ENCODE measurements at places on chromosomes 16 and 17.

GRCh38 chr16:50298075-50298460 lies 31.7 kb downstream of the ADCY7 start:
- no peak for DNase-seq

DNA sequence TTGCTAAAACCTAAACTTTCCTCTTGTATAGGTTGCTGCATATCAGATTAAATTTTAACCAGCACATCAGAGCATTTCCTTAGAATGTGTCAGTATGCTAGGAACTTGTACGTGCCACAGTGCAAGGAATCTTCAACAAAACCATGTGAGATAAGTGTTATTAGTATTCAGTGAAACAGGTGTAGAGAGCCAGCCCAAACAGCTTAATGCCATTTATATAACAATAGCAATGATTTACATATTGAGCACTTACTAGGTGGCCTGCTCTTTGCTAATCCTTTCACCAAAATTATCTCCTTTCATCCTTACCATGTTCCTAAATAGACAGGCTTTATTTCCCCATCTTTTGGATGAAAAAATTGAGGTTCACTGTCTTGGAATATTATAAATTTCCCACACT lies 485.7 kb downstream of the HS3ST4 start:
- DNase-seq, result no peak

GRCh38 chr17:35001549-35001948 lies 21.2 kb downstream of the LIG3 start:
- no peak for DNase-seq

- DNase-seq, result no peak
Observed at GRCh38 chr16:57304169-57305061, 19.9 kb upstream of the PLLP start.

- DNase-seq, result no peak
Observed at GRCh38 chr16:57859331-57859730, 57.0 kb upstream of the KIFC3 start.

DNA sequence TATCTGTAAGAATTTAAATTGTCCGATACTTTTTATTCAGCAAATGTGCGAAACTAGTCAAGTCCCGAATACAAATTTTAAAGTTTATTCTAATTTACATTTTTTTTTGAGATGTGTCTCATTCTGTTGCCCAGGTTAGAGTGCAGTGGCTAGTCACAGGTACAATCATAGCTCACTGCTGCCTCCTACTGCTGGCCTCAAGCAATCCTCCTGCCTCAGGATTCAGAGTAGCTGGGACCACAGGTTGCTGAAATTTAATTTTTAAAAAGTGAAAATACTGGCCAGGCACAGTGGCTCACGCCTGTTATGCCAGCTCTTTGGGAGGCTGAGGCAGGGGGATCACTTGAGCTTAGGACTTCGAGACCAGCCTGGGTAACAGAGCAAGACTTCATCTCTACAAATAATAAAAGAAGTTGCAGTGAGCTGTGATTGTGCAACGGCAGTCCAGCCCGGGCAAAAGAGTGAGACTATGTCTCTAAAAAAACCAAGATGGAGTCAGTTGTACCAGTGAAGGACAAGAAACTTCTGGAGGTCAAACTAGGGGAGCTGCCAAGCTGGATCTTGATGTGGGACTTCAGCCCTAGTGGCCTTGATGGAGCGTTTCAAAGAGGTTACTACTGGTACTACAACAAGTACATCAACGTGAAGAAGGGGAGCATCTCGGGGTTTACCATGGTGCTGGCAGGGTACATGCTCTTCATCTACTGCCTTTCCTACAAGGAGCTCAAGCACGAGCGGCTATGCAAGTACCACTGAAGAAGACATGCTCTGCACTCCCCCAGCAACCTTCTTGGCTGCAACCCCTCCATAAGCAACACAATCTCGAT lies 5.6 kb downstream of the POLG2 start:
- DNase-seq, result no peak

DNA sequence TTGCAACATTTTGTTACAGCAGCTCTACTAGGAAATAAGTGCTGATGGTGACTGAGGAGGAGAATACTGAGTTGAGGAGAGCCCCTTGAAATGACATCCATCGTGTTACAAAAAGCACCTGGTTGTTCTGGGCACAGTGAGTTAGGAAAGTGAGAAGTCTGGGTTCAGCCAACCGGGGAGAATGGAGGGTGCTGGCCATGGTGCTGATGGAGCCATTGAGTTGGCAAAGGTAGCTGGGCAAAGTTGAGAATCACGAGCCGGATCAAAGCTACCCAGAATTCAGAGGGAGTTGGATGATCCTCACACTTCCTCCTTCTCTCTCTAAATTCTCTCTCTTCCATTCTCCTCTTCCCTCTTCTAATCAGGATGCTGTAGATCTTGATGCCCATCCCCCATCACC lies 35.0 kb upstream of the ASIC2 start:
- DNase-seq, result peak; percentile 52

GRCh38 chr16:26491101-26491670 lies 575.5 kb upstream of the C16orf82 start:
- no peak for DNase-seq

- DNase-seq, result no peak
Observed at GRCh38 chr17:66960613-66961012, 3.9 kb upstream of the CACNG4 start.

DNA sequence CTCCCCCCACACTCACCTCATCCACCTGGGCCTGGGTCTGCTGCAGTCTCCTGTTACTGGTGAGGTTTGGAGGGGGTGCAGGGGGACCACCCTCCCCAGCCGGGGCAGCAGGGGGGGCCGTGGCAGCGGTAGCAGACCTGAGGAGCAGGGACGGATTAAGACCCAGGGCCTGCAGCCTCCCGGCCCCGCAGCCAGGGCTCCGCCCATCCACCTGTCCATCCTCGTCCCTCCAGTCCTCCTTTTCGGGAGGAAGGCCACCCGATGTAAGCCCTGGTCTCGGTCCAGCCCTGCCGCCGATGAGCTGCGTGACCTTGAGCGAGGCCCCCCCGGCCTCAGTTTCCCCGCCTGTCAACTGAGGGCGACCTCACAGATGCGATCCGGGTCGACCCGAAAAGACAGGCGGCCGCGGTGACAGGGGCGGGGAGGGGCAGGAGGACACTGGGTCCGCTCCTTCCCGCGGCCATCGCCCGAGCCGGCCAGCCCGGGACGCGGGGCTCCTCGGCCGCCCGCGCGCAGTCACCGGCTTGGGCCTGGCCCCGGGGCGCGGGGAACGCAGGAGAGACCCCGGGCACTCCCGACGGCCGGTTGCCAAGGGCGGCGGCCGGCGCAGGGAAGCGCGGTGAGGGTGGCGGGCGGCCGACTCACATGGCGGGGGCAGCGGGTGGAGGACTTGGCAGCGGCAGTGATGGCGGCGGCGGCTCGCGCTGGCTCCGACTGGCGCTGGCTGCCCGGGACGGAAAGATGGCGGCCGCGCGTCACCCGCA lies at the start of gene VAMP2:
Gene VAMP2 (minus strand): TSS at position 716 of the 764 bp plus-strand sequence. CDS start 69 bp downstream, at position 647.
- no peak for DNase-seq

DNA sequence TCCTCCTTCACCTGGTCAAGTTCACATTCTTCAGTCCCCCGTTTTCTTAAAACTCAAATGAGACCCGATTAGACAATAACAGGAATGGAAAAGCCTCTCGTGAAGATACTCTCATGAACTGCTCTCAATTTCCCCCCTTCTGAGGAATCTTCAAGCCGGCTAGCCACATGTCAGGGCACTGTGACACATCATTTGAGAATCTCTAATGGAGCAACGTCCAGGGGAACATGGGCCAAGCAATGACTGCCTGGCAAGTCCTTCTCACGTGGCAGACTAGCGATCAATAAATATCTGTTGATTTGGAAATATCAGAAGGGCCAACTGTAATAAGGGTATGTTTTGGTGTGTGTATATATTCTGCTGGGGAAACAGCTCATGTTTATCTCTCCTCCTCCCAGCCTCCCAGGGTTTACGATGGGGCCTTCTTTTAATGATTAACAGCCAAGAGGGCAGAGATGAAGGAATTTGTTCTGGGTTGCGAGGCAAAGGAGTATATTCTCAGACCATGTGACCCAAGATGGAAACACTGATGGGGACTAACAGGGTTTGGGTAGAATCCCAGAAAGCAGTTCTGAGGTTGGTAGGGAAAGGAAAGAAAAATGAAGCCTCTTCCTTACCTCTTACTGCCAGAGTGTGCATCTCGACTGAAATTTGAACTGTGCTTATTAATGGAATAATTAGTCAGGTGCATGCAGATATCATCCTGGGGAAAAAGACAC lies 21.4 kb downstream of the TTLL6 start:
- DNase-seq, result peak; percentile 78

DNA sequence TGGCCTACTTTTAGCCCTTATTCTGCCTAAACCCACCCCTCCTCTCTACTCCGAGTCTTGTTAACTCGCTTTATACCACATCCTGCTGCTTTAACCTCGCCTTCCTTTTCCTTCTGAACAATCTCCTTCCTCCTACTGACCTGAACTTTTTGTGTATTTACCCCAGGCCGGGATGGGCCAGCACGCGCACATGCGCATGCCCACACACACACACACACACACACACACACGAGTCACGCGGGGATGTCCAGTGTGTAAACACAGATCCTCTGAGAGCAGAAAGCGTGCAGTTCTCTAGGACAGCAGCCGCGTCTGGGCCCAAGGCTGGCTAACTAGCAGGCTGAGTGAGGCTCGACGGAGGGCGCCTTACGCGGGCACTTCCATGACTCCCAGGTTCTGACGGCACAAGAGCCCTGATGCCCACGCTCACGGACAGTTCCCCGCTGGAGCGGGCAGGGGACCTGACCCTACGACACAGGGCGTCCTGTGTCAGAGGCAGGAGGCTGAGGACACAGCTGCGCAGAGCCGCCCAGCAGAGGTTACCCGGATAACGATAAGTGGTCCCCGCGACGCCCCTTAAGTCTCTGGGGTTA lies 610 bp downstream of the PIK3R5 start:
- DNase-seq, result no peak

- DNase-seq, result no peak
Observed at GRCh38 chr16:58421529-58421928, 29.3 kb downstream of the GINS3 start.

- DNase-seq, result no peak
Observed at GRCh38 chr17:46817151-46817900, 1.2 kb downstream of the WNT3 start.

GRCh38 chr16:85245307-85246172 lies 133.3 kb upstream of the CIBAR2 start:
- DNase-seq, result peak; percentile 75

GRCh38 chr16:47847220-47847970 lies 308.4 kb downstream of the ABCC12 start:
- no peak for DNase-seq

GRCh38 chr16:67229906-67230808 lies 3.2 kb downstream of the TMEM208 start:
- no peak for DNase-seq

DNA sequence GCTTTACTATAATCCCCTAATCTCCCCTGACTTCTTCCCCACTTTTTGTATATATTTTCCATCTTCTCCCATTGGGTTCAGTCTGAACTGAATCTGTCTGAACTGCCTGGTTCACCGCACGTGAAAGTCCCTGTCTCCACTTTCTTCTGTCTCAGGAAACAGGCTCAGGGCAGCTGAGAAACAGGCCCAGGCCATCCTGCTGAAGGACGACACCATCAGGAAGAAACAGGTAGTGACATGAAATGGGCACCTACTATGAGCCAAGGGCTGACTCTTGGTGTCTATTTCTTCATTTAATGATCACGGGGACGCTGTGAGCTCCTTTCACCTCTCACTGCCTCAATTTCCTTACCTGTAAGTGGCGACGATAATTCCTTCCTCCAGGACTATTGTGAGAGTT lies 90.5 kb upstream of the HSBP1 start:
- no peak for DNase-seq

- peak; percentile 98 for DNase-seq
Observed at GRCh38 chr16:3282730-3283542, at the start of gene ZNF263. Gene ZNF263 (plus strand): TSS chr16:3283491. CDS start chr16:3283819, 328 bp downstream.

DNA sequence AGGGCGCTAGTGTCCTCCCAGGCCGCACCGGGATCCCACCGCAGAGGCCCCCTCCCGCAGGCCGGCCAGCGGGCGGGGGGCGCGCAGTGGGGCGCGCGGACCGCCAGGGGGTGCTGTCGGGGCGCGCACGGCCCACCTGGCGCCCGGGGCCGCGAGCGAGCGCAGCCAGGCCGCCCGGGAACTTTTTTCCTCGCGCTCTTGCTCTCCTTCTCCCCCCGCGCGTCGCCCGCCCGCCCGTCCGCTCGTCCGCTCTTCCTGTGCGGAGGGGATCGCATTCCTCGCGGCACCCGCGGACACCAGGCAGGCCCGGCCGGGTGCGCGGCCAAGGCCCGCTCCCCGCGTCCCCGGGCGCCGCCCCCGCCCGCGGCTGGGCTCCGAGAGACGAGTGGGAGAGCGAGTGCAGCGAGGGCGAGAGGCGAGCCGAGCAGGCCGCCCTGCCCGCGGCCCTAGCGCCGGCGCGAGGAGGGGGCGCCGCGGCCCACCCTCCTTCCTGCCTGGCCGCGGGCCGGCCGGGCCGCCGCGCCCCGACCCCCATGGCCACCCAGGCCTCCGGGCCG lies at the start of gene RAI1:
Gene RAI1 (plus strand): TSS at position 272 of the 557 bp plus-strand sequence. CDS start 111,491 bp downstream, outside the sequence.
- no peak for DNase-seq

- no peak for DNase-seq
Observed at GRCh38 chr17:13522749-13523148, 79.0 kb downstream of the HS3ST3A1 start.

GRCh38 chr16:11248133-11248532 lies 7.9 kb downstream of the SOCS1 start:
- DNase-seq, result no peak

- DNase-seq, result no peak
Observed at GRCh38 chr16:84340325-84341040, 27.9 kb upstream of the ATP2C2 start.

Data from renal pelvis (tissue), 12 donors.